Vagina (tissue), 2 donors: ENCODE measurements at places on chromosomes 6 and 20. TPM values are rescaled to one million over a fixed set of nuclear protein-coding genes. Genes with fewer than 3 reads are reported as not detected.

SYNCRIP gene
- 60.9 TPM for total RNA-seq

SNX21 gene
- total RNA-seq: 145 TPM

ZSWIM3 gene
- 2.9 TPM for total RNA-seq

GPR6 gene
- total RNA-seq: not detected

COL21A1 gene
- total RNA-seq: 16.7 TPM

TREM2 gene
- 5.2 TPM for total RNA-seq

GRCh38 chr6:1832844-1833787, 223.4 kb downstream of the FOXC1 start:
- no peaks in the 10 kb centered on the region for H3K36me3 ChIP-seq
- no peak for DNase-seq
- no peaks in the 10 kb centered on the region for H3K27me3 ChIP-seq
- H3K4me1 ChIP-seq: peaks cover 17% of the 10 kb centered on the region
- H3K4me3 ChIP-seq: no peak overlapping the region

DNA sequence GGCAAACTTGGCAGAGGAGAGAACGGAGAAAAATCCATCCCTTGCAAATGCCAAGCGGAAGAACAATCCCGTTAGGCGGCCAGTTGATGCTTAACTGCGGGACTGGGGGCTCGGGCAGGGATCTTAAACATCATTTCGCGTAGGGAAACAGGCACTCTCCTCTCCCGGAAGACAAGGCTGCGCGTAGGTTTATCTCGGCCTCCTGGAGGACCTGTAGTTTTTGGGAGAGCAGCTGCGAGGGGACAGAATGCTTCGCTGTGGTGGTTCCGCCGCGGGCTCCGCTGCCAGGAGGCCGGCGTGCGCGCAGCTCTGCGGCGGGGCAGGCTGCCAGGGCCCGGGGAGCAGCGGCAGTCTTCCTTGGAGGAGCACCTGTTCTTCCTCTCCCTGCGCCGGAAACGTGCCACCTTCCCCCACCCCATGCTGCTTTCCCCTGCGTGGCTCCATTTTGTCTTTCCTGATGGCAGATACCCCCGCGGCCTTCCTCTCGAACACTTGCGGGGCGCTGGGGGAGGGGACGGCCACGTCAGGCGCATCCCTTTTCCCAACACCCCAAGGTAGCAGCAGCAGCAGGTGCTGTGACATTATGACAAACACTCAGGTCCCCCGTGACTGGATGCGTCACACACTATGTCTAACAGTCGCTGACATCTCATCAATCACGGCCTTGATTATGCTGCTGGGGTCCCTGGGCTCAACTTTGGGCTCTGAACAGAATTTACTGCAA, 230.7 kb upstream of the BTBD3 start:
- H3K4me3 ChIP-seq: peak overlapping the region; percentile 13
- H3K4me1 ChIP-seq: peaks cover 9% of the 10 kb centered on the region
- H3K27ac ChIP-seq: no peak overlapping the region
